Stimulated activated CD4-positive, alpha-beta T cell treated with anti-CD3 and anti-CD28 coated beads, TNF-alpha, amount 100 ng/mL, for 24 hours (primary cell): ENCODE measurements at places on chromosomes 5 and 9.

DNA sequence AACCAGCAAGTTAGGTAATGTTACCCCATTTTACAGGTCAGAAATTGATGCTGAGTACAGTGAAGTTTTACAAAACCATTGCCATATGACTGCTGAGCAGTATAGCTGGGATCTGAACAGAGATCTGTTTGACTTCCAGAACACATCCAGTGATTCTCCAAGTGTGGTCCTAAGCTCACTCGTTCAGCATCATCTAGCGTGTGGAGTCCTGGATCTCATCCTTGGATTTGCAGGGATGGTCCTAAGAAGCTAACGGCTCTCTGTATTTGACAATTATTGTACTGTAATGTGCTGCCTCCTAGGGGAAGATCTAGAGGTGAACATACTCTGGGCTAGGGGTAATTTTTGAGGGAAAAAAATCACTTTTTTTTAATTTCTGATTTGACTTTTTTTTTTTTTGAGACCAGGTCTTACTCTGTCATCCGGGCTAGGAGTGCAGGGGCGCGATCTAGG is 1.4 kb downstream of the SLC26A2 start:
- DNase-seq = no peak

GRCh38 chr5:54803471-54804011 is 181.9 kb downstream of the ESM1 start:
- no peak for DNase-seq

GRCh38 chr9:107935931-107936330 is 446.4 kb upstream of the KLF4 start:
- DNase-seq = no peak

DNA sequence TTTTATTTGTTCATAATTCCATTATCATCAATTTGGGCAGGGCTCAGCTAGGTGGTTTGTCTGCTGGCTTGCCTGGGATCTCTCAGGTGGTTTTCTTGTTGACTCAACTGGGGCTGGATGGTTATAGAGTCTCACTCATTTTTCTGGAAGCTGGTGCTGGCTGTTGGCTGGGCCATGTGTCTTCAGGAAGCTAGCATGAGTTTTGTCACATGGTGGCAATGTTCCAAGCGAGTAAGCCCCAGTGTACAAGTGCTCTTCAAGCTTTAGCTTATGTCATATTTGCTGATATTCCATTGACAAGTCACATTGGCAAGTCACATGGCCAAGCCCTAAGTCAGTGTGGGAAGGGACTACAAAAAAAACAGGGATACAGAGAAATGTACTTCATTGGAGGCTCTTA is 2.3 kb upstream of the RASEF start:
- no peak for DNase-seq

DNA sequence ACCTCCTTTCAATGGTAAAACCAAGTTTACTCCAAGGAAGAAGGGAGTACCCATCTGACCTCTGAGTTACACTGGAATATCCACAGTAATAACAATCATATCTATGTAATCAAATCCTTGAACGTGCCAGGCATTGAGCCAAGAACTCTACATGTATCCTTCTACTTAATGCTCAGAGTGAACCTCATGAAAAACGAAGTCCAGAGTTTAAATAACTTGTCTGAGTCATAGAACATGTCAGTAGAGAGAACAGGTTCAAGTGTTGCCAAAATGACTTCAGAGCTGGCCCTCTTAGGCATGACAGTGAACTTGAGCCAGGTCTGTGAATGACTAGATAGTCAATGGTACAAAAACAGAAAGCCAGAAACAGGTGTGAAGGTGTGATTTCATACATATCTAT is 164.1 kb upstream of the ZNF618 start:
- DNase-seq = no peak
